RPMI7951 (cell line): ENCODE measurements at places on chromosomes 12 and 14. TPM values are rescaled to one million over a fixed set of nuclear protein-coding genes. Genes with fewer than 3 reads are reported as not detected.
A peak's percentile ranks its signal among the peaks of the same experiment; 100 is the strongest.

- no peak for DNase-seq
Measured at GRCh38 chr14:97539411-97539795, 742.2 kb downstream of the VRK1 start.

- DNase-seq = no peak
Measured at GRCh38 chr14:36513451-36514277, 6.4 kb downstream of the NKX2-1 start.

GRCh38 chr12:98417266-98417665, 98.1 kb upstream of the TMPO start:
- no peak for DNase-seq

DNA sequence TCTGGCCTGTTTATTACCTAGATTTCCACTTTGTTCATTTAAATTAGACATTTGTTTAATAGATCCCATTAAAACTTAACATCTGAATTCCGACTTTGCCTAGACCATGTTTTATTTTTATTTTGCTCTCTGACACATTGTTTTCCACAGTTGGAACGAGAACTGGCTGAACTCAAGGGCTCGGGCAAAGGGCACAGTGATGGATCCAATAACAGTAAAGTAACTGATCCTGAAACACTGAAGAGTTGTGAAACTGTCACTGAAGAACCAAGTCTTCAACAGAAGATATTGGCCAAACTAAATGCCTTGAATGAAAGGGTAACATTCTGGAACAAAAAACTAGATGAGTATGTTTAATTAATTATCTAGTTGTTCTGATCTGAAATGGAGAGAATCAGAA, 39.7 kb downstream of the LRRC9 start:
- DNase-seq = no peak

- peak; percentile 81 for DNase-seq
Measured at GRCh38 chr12:2891240-2892053, 756 bp downstream of the TULP3 start.

Gene BCL7A
- 0.72 and 1.1 TPM in 2 replicates for total RNA-seq

Gene NPFF
- not detected in 2 replicates for total RNA-seq

Gene STYK1
- total RNA-seq = 0.68 and 0.84 TPM in 2 replicates

Gene SUOX
- 10.7 and 13.6 TPM in 2 replicates for total RNA-seq

Gene OTX2
- total RNA-seq = not detected in 2 replicates
